Glutamatergic neuron (in vitro differentiated cells): ENCODE measurements at places on chromosomes 2 and 18.
A peak's percentile ranks its signal among the peaks of the same experiment; 100 is the strongest.

GRCh38 chr18:55830544-55830943, 242.6 kb upstream of the TCF4 start:
- DNase-seq: no peak

GRCh38 chr2:228374741-228375140, 193.3 kb upstream of the SPHKAP start:
- no peak for DNase-seq

DNA sequence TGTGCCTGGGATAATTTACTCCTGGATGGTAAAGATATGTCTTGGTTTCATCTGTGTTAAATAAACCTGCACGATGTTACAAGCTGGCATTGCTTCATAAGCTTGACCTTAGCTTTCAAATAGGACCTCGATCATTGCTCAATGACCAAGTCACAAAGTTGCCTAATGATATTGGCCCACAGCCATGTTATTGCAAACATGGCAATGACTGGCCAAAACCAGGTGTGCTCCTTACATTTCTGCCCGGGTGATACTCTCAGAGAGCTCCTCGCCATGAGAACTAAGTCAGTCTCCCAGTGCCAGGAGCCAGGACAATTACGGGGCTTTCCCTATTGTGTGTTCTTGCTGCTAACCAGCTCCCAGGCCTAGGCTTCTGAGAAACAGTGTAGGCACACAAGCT, 72.5 kb upstream of the CYP1B1 start:
- DNase-seq: no peak

- DNase-seq: no peak
Observed at GRCh38 chr2:177338177-177338721, 54.3 kb upstream of the AGPS start.

DNA sequence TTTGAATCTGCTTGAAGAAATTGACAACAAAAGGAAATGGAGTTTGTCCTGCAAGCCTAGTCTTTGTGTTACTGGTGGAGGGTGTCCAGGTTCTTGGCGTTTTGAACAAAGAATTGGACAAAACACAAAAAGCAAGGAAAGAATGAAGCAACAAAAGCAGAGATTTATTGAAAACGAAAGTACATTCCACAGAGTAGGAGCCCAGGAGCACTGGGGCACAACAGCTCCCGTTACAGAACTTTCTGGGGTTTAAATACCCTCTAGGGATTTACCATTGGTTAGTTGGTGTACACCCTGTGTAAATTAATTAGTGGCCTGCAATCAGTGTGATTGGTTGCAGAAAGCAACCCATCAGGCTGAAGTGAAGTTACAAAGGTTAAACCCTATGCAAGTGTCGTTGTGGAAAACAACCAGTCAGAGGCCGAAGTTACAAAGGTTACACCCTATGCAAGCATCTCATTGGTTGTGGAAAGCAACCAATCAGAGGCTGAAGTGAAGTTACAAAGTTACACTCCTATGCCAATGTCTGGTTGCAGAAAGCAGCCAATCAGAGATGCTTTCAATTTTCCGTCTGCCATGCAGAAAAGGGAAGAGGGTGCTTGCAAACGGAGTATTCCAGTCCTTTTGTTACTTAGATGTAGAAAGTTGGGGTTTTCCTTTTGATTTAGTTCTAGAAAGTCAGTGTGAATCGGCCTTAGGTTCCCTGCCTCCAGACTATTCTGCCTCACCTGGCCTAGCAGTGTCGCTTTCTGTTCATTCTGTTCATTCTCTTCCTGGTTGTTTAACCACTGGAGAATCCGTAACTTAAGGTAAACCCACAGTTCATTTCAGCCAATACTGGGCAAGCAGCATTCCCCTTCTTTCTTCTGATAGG, 47.6 kb upstream of the PTH2R start:
- DNase-seq: no peak

- peak; percentile 87 for DNase-seq
Observed at GRCh38 chr2:24049485-24050021, at the start of gene FKBP1B. Gene FKBP1B, plus strand, starts transcription at chr2:24049741. Its CDS starts 109 bp downstream, at chr2:24049850.

DNA sequence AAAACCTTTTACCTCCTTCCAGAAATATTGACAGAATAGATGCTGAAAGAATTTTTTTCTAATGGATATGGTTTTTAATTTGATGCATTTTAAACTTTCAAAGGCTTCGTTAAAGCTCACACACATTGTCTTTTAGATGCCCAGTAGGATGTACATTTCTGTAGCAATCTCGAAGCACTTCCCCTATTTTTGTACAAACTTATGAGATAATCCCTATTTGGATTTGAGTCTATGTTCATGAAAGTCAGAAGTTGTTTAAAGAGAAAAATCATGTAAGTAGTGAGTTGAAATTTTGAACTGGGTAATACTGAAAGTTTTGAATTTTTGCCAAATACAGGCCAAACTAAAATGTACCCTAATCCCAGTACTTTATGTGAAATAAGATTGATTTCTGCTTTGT, 38.1 kb upstream of the MMADHC start:
- no peak for DNase-seq

DNA sequence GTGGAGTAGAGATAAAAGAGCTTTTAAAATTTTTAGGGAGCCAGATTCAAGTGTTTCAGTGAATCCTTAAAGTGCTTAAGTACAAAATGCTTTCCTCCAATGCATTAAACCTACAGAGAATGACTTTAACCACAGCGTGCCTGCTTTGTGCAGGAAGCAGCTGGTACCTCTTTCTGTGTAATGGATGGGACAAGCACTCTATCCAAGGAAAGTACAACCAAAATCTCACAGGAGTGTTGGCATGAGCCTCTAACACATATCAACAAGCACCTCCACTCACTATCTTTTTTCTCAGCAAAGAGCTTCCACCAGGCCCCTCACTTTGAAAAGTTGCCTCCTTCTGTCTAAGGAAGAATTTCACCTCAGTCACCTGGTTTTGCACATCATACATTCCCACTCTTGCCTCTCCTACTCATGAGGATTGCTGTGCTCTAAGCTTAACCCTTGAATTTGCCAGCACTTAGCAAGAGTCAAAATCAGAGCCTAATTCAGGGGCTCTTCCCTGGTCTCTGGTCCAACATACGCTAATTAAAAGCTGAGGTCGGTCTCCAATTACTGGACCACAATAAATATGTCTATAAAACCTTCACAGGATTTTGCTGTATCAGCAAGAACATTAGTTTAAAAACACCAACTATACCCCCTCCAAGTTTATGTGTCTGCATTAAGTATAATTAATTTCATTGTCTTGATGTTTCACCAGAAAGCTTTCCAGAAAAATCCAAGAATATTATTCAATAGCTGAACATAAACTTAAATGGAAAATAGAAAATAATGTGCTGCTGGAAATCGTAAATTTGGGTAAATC, 68.9 kb downstream of the ZNF521 start:
- DNase-seq: no peak

- DNase-seq: no peak
Observed at GRCh38 chr18:64164883-64165282, 16.0 kb upstream of the LINC00305 start.

- no peak for DNase-seq
Observed at GRCh38 chr2:68726608-68727367, 7.8 kb upstream of the ARHGAP25 start.

DNA sequence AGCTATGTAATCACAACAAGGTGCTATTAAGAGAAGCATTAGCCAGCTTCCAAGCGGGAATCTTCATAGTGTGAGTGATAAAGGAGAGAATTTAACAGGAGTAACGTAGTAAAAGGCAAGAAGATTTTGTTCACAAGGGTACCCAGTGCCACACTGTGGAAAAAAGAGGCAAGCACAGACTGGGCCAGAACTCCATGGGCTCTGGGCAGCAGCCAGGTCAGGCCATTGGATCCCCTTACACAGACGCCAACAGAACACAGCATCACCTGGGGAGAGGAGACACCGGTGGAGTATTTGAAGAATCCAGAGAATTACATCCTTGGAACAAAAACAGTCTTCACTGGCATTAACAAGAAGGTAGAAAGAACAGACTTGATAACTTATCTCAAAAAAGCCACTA, 21.2 kb downstream of the AMER3 start:
- no peak for DNase-seq

DNA sequence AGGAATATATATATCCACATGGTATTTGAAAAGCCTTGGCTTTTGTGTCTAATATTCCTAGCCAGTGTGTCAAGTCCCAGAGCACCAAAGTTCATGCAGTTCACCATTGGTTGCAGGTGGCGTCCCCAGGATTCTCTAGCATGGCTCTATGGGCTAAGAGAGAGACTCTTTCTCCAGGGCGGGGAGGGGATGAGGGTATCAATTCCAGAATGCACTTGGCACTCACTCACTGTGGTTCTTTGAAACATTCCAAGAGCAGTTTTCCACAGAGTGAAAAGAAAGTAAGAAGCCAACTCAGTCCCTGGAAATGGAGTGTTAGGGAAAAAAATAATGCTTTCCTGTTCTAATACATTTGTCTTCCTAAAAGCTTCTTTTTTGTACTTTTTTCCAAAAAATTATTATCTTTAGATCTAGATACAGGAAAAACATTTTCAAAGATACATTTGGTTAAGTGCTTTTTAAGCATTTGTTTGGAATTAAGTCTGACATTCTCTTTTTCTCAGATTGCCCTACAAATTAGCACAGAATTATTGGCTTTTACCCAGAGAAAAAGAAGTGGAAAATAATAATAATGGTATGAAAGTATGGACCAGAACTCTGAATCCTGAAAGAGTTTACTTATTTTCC, 239.9 kb downstream of the PAX3 start:
- DNase-seq: no peak

DNA sequence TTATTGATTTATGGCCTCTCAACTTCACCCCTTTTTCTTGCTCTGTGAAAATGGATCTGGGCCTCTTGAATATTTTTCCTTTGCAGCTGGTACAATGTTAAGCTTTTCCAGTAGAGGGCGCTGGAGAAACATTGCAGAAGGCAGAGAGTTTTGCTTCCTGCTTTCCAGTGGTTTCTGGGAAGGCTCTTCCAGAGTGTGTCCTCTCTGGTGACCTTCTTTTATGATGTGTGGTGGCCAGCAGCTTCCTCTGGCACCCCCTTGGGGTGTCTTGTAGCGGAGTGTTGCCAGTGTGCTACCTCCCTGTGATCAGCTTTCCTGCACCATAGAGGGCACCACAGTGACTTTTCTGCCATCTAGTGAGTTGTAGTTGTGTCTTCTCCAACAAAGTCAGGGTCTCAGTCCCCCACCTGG, 25.4 kb upstream of the MGAT5 start:
- DNase-seq: no peak

GRCh38 chr2:119315241-119315925, 51.3 kb downstream of the C2orf76 start:
- DNase-seq: no peak

DNA sequence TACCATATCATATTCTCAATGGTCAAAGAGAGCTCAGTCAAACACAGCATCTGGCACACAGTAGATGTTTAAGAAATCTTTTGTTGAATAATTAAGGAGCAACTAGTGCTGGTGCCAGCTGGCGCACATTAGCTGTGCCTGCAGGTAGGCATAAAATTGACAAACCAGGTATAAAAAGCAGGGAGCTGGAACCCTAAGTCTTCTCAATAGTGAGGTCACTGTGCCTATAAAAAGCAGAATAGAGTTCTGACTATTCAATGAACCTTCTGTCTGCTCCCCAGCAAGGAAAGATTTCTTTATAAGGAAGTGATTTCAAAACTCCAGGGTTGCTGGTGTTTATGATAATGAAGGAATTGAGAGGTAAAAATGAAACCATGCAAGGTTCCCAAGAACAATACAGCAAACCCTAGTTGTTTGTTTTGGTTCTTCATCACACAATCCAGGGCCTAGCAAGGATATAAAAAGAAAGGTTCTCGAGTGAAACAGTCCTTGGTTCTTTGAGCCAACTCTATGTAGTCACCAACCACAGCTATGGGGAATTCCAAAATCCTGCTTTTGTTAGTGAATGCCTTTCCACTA, 76.1 kb downstream of the THADA start:
- no peak for DNase-seq

DNA sequence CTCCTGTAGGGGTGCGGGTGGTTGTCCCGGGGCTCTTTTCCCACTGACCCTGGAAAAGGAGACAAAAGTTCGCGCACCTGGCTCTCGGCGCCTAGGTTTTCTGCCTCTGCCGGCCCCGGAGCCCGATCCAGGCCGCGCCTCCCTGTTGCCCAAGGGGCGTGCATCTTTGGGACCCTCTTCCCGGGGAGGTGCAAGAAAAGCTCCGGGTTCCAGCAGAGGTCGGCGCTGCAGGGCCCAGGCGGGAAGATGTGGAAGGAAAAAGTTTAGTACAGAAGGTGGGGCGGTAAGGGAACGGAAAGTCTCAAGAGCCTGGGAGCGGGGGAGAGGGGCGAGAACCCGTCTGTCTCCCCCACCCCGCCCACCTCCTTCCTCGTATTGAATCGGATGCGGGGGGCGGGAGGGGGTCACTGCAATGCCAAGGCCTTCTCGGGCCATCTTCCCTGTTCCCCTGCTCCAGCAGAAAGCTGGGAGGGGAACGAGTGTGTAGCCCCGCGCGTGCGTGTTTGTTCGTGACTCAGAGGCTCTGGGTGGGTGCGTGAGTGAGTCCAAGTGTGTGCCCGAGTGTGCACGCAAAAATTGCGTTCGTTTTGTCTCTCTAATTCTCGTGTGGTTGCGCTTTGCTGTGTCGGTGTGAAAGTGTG, 6.3 kb upstream of the EN1 start:
- no peak for DNase-seq

DNA sequence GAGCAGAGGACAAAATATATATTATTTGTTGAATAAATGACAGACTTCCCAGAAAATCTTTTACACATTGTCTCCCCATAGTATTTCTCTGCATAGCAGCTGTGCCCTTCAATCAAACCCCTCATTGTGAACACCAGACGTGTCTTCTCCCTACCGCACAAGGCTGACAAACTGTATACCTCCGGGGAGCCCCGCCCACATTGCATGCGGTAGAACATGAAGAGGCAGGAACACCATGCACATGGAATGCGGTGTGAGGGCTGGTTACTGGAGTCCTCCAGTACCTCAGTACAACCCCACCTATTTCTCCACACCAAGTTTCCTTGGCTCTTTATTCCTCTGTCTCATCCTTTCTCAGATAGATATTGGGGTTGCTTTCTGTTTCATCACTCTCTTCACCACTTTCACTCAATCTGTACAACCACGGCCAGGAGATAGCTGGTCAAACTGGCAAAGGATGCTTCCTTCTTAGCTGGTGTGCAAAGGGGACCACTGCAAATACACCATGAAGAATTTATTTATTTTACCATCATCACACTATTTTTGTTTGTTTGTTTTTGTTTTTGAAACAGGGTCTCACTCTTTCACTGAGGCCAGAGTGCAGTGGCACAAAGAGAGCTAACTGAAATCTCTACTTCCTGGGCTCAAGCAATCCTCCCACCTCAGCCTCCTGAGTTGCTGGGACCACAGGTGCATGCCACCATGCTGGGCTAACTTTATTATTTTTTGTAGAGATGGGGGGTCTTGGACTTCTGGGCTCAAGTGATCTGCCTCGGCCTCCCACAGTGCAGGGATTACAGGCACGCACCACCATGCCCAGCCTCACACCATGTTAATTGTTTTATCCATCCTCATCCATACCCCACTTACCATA, 2.3 kb upstream of the NBAS start:
- no peak for DNase-seq

GRCh38 chr18:46809145-46809544, 52.3 kb upstream of the ST8SIA5 start:
- DNase-seq: no peak

GRCh38 chr2:233131936-233132720, 72.0 kb downstream of the INPP5D start:
- no peak for DNase-seq
